Stimulated activated CD4-positive, alpha-beta T cell treated with anti-CD3 and anti-CD28 coated beads, Interleukin-1b, Interleukin-23, amount 100 ng/mL, for 1 hour (primary cell): ENCODE measurements at places on chromosomes 3 and 15.

GRCh38 chr15:47246317-47246716, 471.0 kb upstream of the SEMA6D start:
- DNase-seq: no peak

GRCh38 chr3:177224414-177224813, 27.1 kb upstream of the TBL1XR1 start:
- DNase-seq: no peak

DNA sequence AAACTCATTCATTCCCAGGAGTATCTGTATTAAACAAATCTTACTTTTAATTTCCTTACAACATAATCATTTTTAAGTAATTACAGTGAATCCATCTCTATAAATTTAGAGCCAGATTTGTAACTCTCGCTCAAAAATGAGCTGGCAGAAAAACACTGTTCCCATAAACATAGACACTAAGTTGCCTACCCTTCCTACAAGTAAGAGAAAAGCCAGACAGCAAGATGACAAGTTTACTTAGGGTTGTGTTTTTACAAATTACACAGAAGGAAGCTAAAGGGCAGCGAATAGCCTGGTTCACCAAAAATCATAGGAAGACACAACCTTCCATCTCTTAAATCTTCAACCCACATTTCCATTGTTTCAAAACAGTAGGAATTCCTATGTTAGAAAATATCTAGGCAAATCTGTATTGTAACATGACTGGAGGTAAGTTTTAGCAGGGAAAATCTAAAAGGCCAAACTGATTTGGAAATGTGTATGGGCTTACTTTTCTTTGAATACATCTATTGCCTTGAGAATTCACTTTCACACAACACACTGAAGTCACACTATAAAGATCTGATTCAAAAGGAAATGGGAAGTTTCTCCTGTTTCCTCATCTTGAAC, 21.7 kb downstream of the HERC1 start:
- DNase-seq: no peak

DNA sequence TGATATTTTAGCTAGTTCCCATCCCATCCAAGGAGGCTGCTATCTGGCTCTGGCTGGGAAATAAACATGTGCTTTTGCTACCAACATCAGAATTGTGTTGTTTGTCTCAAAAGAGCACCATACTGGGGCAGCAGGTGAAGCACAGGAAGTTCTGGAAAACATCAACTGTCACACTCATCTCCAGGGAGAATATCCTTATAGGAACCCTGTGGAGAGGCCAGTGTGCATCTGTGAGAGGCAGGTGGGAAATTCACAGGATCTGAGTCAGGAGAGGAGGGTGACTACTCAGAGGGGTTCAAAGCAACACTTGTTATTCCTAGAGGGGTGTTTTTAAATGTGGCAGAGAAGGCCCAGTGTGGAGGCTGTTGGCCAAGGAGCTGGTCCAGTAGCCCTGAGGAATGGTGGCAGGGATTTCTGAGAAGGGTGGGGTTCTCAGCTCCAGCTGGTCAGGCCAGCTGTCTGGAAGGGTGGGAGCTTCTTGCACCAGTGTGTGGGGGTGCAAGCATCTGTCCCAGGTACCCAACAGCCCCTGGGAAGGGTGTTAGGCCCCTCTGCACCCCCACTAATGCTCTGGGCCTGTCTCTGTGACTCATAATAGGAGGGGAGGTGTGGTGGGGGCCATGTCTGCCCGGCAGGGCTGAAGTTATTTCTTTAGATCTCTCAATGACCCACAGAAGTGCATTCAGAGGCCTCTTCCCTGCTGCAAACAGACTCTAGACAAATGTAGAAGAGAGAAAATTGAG, 28.7 kb downstream of the RPSA start:
- DNase-seq: no peak

- DNase-seq: no peak
These were observed 60.5 kb downstream of the ITGB5 start for GRCh38 chr3:124826703-124827102.

- no peak for DNase-seq
These were observed 147.3 kb downstream of the WNT5A start for GRCh38 chr3:55339819-55340218.

DNA sequence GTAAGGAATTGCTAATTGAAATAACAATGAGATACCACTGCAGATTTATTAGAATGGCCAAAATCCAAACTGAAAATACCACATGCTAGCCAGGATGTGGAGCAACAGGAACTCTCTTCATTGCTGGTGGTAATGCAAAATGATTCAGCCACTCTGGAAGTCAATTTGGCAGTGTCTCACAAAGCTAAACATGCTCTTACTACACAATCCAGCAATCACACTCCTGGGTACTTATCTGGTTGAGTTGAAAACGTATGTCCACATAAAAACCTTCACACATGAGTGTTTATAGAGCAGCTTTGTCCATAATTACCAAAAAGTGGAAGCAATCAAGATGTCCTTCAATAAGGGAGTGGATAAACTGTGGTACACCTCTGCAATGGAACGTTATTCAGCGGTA, 113.3 kb downstream of the SMAD6 start:
- no peak for DNase-seq

DNA sequence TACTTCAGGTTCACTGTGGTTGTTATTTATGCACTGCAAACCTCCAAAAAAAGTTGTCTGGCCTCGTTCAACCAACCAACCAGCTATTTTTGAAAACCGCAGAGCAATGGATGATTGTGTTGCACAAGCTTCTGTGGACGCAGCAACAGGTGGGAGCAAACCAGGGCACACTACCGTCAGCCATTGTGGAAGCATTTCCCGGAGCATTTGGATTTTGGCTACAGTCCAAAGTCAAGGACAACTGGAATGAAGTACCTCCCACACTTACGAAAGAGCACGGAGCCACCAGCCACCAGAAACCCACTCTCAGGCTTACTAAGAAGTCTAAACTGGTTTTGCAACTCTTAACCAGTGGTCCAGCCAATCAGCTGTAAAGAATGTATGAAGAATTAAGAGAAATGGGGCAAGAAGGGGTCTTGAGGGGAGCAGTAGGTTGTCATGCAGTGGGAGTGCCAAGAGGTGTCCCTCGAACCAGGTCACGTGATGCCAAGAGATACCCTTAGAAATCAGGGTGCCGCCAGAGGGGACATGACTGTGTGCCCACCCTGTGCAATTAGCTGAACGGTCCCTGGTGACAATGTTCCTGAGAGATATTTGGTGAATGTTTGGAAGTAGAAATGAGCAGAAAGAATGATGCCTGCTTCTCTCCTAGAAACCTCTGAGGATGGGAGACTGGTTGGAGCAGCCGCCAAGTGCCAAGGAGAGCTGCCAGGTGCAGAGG, 68.9 kb upstream of the PCSK6 start:
- DNase-seq: no peak

GRCh38 chr15:92565351-92566125, 90.0 kb downstream of the FAM174B start:
- no peak for DNase-seq

DNA sequence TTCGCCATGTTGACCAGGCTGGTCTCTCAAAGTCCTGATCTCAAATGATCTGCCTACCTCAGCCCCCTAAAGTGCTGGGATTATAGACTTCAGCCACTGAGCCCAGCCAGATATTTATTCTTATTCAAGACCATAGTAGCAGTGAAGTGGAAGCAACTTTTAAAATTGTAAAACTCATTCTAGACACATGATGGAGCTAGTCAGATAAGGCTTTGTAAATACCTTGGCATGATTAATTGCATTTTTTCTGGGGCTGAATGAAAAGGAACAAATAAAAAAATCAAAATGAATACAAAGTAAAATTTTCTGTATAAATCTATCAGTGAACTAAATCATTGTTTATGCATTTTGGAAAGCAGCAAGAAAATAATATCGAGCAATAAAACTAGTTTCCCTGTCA, 4.1 kb upstream of the MYO1E start:
- DNase-seq: no peak

GRCh38 chr15:69787791-69788190, 309.9 kb downstream of the TLE3 start:
- DNase-seq: no peak

DNA sequence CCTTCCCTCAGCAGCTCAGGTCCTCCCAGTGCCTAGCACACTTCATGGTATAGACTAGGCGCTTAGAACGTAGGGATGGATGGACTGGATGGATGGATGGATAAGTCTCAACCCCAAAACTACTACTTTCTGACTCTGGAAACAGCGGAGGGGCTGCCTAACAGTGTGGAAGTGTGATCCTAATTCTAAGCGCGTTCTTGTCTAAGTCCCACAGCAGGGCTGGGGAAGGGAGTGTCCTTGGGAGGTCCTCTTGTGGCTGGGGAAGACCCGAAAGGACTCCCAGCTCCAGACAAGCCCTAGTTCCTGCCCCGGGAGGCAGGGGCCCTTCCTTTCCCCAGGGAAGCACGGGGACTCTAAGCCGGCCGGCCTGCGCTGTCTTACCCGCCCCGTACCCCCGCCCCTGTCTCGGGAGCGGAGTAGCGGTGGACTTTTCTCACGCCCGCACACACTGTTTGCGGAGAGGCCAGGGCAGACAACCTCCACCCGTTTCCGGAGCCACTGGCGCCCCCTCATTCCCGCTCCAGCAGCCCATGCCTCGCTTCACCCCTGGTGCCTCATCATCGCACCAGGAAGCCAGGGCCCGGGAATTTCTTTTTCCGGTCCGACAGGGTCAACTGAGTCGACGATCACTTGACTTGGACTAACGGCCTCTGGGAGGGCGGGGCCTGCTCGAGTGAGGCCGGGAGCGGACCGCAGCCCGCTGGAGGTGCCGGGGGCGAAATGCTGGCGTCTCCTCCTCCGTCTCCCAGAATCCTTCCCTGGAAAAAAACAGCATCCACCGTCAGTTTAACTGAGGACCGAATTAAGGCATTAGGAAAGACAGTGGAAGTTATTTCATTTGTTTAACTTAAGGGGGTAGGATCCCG, 133.3 kb downstream of the TBC1D2B start:
- no peak for DNase-seq

DNA sequence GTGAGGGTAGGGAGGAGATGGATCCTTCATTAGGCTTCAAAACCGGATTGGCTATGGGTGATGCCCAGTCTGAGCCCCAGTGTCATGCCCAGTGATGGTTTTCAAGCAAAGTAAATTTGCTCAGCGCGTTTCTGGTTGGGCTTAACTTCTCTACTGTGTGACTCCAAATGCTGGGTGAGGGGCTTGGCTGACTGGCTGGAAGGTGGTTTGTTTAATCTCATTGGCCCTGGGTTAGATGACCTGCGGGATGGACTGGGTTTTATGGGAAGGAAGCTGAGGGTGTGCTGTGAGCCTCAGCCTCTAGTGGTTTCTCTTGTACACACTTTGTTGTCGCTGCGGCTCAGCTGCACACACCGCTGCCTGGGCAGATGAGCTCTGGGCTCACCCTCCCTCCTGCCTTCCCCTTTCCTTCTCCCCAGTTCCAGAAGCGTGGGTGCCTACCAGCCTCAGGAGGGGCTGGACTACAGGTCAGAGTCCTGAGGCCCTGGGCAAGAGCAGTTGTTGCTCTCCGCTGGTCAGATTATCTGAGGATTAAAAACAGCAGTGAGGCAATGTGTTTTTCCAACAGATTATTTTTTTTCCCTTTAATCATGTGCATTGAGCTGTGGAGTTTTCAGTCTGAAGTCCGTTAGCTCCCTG, 18.6 kb downstream of the PDIA5 start:
- DNase-seq: no peak

GRCh38 chr15:93265111-93265556, 176.1 kb upstream of the RGMA start:
- no peak for DNase-seq

DNA sequence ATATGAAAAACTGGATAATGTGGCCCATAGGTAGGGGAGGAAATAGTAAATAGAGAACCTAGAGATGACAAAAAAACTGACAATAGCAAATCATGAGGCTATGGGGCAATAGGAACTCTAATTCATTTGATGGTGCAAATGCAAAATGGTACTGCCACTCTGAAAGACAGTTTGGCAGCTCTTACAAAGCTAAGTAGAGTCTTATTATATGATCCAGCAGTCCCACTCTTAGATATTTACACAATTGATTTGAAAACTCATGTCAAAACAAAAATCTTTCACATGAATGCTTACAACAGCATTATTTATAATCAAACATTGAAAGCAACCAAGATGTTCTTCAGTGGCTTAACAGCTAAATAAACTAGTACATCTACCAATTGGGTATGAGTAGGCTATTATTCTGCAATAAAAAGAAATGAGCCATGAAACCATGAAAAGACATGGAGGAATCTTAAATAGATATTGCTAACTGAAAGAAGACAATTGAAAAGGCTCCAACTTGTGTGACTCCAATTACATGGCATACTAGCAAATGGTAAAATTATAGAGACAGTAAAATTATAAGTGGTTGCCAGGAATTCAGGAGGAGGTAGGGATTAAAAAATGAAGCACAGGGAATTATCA, 321.8 kb upstream of the STAC start:
- DNase-seq: no peak

DNA sequence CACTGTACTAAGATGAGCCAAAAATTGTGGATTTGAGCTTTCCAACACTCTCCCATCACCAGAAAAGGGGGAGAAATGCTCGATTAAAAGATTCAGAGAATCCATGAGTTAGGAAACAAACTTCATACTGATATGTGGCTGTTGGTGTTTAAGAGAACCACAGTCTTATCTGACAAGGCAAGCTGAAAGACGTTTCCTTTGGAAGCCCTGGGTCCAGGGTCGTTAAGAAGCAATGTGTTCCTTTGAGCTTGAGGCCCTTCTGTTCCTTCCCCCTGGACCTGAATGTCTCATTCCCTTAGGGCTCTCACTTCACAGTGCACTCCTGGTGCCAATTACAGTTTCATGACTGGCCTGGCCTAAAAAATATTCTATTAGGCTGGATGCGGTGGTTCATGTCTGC, 524.8 kb upstream of the PPP2R3A start:
- DNase-seq: no peak

GRCh38 chr3:28115316-28115715, 126.1 kb upstream of the CMC1 start:
- DNase-seq: no peak

DNA sequence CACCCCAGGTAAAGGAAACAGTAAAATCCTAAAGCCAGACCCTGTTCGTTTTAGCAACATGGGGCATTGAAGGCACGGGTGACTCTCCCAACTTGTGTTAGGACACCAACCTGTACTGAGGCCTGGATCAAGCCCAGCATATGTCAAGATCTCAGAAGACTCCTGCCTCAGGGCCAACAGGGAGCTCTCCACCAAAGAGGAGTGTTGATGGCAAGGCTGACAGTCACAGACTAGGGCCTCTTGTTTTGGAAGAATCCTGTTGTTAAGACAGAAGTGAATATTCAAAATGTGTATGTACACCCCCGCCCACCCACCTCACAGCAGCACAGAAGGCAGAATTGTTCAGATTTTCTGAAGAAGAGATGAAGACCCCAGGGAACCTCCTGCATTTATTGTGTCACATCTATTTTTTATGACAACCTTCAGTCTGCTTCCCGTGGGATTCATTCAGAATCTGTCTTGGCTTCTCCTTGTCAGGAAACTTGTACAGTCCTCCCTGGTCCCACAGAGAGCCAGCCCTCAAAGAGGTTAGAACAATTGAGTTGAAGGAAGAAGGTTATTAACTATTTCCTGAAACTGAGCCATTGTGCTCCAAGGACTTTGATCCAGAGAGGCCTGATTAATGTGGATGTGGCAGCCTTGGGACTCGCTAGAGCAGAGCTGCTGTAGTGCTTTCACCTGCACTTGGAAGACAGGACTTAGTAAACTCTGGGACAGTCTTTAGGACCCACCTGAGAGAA, 61.7 kb upstream of the PLXNA1 start:
- DNase-seq: no peak
